Activated CD8-positive, alpha-beta memory T cell treated with anti-CD3 and anti-CD28 coated beads for 48 hours (primary cell): ENCODE measurements at places on chromosomes 16 and 17.

DNA sequence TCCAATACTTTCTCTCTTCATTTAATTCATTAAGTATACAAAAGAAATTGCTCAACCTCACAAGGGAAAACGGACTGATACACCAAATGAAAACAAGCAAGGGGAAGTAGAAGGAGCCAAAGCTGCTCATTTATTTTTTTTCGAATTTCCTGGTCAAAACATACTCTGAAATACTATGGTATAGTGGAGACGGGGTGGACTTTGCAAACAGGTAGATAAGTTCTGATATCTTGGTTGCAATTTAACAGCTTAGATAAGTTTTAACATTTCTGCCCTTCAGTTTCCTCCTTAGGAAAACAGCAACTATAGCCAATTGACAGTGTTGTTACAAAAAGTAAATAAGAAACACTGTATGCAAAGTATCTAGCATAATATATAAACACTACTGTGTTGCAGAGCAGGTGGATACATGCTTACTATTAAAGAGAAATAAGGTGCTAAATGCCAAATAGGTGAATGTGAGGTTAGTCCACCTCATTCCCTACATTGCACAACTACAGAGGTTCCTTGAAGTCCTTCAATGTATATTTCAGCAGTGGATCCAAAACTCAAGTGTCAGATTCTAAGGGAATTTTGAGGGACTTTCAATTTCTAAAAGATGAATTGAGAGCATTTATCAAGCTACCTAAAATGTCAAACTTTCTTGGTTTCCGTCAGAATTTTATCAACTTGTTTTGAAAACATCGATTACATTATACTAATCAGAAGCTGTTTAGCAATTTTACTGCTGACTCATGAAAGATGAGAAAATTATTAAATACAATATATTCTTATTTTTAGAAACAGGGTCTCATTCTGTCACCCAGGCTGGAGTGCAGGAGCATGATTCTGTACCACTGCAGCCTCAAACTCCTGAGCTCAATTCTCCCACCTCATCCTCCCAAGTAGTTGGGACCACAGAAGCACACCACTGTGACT is 11.0 kb downstream of the CCDC47 start:
- DNase-seq = no peak

DNA sequence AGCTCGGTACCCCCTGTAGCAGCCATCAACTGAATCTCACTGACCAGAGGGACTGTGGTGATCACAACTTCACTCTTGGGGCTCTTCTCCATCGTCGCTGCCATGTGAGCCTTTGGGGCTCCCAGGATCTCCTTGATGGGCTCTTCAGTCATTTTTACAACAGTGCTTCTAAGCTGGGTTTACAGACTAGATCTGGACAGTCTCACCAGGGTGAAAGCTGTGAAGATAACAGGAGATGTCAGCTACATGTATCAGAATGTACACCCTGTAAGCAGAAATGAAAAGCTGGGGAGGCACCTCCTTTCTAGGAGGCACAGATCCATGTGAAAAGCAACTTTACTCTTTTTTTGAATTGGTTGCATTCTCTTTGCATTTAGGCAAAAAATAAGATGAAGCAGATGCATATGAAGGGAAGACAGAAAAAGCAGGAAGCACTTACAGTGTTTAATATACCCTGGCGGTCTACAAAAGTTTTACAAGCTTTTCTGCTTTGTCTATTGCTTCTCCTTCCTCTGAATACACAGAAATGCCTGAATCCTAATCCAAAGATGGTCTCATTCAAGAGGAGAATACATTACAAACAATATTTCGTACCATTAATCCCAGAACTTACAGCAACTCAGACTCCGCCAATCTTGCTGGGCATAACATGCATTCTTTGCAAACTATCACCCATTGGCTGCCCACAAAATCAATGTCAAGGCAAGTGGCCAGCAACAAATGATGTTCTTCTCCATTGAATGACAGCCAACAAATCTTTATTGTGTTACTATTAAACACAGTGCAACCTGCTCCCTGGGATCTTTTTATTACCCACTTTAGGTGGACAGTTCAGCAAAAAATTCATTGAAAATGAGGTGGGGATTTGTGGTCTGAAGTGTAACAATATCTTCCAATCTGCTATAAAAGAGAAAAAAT is 1.5 kb downstream of the TMEM100 start:
- no peak for DNase-seq

DNA sequence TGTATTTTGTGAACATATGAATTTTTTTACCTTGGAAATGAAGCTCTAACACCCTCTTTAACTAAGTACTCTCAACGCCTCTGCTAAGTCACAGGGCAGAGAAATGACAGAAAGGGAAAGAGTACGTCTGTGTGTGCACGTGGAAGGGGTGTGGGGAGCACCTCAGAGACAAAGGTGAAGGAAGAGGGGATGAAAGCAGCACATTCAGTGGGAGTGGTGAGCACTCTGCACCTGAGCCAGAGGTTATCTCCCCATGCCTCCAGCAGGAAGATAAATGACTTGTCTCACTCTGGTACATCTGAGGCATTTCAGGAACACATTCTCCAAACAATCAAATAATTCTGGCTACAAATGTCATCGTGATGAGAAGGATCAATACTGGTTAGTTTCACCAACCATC is 15.0 kb downstream of the GNA13 start:
- no peak for DNase-seq

DNA sequence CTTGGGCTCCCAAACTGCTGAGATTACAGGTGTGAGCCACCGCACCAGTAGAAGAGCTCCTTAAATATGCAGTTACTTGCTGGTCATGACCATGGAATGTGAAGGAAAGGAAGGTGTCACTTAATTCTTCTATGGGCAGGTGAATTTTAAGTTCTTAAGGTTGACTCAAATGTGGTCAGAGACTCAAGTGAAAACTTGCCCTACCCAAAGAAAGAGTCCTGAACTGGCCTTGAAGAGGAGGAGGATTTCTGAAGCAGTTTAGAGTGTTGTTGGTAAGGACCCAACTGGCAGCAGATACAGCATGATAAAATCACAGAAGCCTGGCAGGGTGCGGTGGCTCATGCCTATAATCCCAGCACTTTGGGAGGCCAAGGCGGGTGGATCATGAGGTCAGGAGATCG is 29.4 kb downstream of the CHD9 start:
- no peak for DNase-seq

- no peak for DNase-seq
Observed at GRCh38 chr17:35795007-35795870, at the start of gene MMP28. TSS of gene MMP28 (minus strand) at chr17:35795641. CDS start at chr17:35795377, 264 bp downstream.

DNA sequence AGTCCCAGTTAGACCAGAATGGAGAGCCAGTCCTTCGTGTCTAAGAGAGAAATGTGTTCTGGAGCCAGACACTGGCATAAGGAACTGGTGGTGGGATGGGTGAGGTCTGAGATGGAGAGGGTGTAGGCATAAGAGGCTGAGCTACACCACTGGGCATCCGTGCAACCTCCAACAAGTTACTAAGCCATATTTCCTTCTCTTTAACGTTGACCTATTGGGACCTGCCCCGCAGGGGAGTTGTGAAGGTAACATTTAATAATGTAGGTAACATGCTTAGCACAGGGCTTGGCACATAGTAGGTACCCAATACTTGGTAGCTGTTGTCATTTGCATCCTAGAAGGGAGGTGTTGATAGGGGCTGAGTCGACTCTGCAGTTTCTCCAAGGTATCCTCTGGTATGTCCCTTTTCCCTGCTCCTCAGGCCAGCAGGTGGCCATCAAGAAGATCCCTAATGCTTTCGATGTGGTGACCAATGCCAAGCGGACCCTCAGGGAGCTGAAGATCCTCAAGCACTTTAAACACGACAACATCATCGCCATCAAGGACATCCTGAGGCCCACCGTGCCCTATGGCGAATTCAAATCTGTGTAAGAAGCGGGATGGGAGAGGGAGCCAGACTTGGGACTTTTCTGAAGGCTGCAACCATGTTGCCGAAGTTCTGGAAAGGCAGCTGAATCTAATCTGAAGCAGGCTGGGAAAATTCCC is 1.2 kb downstream of the MAPK7 start:
- no peak for DNase-seq

GRCh38 chr16:81808933-81809480 is 29.9 kb downstream of the PLCG2 start:
- DNase-seq = no peak
